Adipocyte (in vitro differentiated cells): ENCODE measurements at places on chromosomes 3 and 15.

DNA sequence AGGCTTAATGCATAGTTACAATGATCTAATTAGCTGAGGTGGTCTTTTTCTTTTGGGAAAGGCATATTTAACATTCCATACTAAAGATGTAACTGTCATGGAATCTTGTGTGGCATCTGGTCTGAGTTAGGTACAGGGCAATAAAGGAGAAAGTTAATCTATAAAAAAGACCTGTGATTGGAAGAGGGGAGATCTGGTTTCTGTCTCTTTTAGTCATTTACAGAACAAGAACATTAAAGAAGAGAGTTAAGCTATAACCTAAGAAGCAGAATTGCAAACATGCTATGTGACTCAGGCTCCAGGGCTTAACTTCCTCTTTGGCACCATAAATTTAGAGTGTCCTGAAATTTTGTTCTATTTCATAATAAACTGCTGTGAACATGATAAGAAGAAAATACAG lies 47.2 kb upstream of the MME start:
- peak; percentile 80 for DNase-seq

DNA sequence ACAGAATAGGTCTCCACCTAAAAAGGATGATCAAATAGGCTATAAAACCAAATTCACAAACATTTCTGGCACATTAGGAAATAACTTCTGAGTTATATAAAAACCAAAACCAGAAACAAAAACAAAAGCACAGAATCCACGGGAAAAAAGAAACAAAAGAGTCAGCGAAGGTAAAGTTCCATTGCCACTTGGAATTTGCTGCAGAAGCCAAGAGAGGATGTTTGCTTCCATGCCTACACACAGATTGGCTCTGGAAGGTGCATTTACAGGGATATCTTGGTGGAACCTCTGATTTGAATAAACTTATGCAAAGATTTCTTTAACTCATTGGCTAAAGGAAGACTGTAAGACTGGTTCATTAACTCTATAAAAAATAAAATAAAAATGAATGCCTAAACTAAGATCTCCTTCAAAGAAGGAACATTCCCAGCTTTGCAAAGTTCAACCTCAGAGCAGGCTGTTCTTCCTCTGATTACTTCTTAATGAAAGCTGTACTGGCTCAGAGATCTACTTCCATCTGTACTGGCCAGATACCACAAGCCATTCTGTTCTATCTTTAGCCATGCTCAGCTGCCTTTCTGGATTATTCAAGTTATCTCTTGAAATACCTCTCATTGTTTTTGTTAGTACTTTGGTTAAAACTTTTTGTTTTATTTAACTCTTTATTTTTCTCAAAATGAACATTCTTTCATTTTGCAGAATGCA lies 537.5 kb upstream of the CCDC54 start:
- peak; percentile 33 for DNase-seq

DNA sequence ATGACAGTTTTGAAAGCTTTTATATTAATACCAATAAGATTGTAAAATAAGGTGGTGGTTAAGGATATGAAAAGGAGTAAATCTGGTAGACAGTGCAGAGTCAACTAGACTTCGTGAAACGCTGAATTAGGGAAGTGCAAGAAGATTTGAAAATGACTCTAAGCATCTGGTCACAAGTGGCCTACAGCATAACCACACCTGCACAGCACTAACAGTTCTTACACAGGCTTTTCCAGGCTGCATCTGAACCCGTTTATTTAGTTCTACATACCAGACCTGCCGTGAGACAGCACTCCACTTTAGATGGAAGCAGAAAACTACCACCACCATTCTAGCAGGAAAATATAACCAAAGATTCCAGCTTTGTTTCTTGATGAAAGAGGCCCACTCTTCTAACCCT lies 1.9 kb downstream of the DMXL2 start:
- DNase-seq: no peak

GRCh38 chr3:101381809-101382208 lies 61.4 kb upstream of the IMPG2 start:
- peak; percentile 67 for DNase-seq

GRCh38 chr3:186184021-186184420 lies 75.1 kb upstream of the ETV5 start:
- no peak for DNase-seq

GRCh38 chr3:111956995-111957734 lies 21.7 kb upstream of the ABHD10 start:
- no peak for DNase-seq

GRCh38 chr15:55221090-55222011 lies 24.6 kb upstream of the RSL24D1 start:
- DNase-seq: peak; percentile 98

DNA sequence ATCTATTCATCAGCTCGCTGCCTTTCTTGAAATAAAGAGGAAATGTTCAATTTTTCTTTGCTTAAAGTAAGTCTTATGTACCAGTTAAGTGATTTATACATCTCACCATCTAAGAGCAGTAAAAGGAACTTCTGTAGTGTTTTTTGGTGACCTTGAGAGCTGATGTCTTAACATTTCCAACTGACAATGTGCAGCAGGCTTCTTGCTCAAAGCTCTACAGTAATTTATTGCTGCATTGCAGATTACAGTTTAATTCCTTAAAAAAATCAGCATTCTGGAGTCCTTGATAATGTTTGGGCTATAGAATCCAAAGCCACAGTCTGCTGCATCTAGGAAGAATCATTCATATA lies 61.6 kb downstream of the DIPK2A start:
- no peak for DNase-seq

GRCh38 chr3:130276203-130276803 lies 69.2 kb upstream of the COL6A5 start:
- peak; percentile 90 for DNase-seq

- peak; percentile 27 for DNase-seq
Measured at GRCh38 chr3:157914882-157915281, 191.3 kb downstream of the SHOX2 start.

GRCh38 chr3:173799060-173799816 lies 401.7 kb downstream of the NLGN1 start:
- peak; percentile 3 for DNase-seq

DNA sequence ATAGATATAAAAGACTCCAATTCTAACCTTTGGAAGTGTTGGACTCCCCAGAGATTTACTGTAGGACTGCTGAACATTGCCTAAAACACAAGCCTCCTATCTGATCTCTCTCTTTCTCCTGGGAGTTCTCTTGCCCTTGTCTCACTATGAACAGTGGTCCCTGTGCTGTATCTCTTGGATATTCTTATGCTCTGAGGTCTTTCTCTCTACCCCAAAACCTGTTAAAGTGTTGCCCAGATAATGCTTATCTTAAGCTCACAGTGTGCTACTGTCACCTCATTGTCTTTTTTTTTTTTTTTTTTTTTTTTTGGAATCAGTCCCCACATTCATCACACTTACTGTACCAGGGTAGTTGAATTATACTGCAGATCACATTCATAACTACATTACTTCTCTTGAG lies 131.0 kb upstream of the CBLB start:
- DNase-seq: no peak
